ENCODE measurements at places on chromosomes 7 and 10. TPM values are rescaled to one million over a fixed set of nuclear protein-coding genes. Genes with fewer than 3 reads are reported as not detected.

VIPR2 gene
- 0.02 TPM for total RNA-seq

MOGAT3 gene
- total RNA-seq = not detected

KCNIP2 gene
- 1.1 TPM for total RNA-seq

NANOS1 gene
- 2.8 TPM for total RNA-seq

MMD2 gene
- not detected for total RNA-seq

SLIT1 gene
- 0.03 TPM for total RNA-seq

AS3MT gene
- 4.7 TPM for total RNA-seq

PRTFDC1 gene
- 23.8 TPM for total RNA-seq

ZNF365 gene
- total RNA-seq = 1.2 TPM

TAS2R4 gene
- 0.33 TPM for total RNA-seq

SPDYE16 gene
- not detected for total RNA-seq

PRXL2A gene
- 46.5 TPM for total RNA-seq

EZH2 gene
- total RNA-seq = 25.6 TPM

IGFBP1 gene
- total RNA-seq = 29.5 TPM

ARHGAP22 gene
- total RNA-seq = 4.1 TPM

TACR2 gene
- 0.12 TPM for total RNA-seq

RSBN1L gene
- 10.2 TPM for total RNA-seq

ATOH7 gene
- 0.19 TPM for total RNA-seq

OR2A42 gene
- not detected for total RNA-seq

TMEM229A gene
- total RNA-seq = not detected

RALA gene
- 31.0 TPM for total RNA-seq

ANKRD2 gene
- total RNA-seq = 4.2 TPM

ZNF804B gene
- not detected for total RNA-seq

OR6B1 gene
- not detected for total RNA-seq

RPEL1 gene
- total RNA-seq = not detected

PIK3CG gene
- total RNA-seq = not detected

TFPI2 gene
- total RNA-seq = 271 TPM

POP7 gene
- 102 TPM for total RNA-seq

CDHR1 gene
- 0.13 TPM for total RNA-seq

ATAD1 gene
- total RNA-seq = 43.7 TPM

PDE6C gene
- total RNA-seq = not detected

VSIR gene
- 32.7 TPM for total RNA-seq

PTPRE gene
- total RNA-seq = 3.7 TPM

MCM10 gene
- total RNA-seq = 25.2 TPM

UFSP1 gene
- total RNA-seq = 5.0 TPM

UPK3B gene
- 20.2 TPM for total RNA-seq

AOAH gene
- 0.13 TPM for total RNA-seq

CRHR2 gene
- total RNA-seq = not detected

ACSL5 gene
- total RNA-seq = 0.13 TPM

NUTM2B gene
- total RNA-seq = 0.50 TPM

MYL10 gene
- total RNA-seq = not detected

GIMAP5 gene
- total RNA-seq = not detected

NDUFB2 gene
- 363 TPM for total RNA-seq

GATA3 gene
- 5.9 TPM for total RNA-seq

HTR5A gene
- total RNA-seq = not detected

SPDYE1 gene
- total RNA-seq = not detected

CEP41 gene
- 12.8 TPM for total RNA-seq

AKR1E2 gene
- 9.2 TPM for total RNA-seq

TRPV5 gene
- total RNA-seq = not detected

SMURF1 gene
- total RNA-seq = 25.7 TPM
